ENCODE measurements at places on chromosomes 5 and 9.

DNA sequence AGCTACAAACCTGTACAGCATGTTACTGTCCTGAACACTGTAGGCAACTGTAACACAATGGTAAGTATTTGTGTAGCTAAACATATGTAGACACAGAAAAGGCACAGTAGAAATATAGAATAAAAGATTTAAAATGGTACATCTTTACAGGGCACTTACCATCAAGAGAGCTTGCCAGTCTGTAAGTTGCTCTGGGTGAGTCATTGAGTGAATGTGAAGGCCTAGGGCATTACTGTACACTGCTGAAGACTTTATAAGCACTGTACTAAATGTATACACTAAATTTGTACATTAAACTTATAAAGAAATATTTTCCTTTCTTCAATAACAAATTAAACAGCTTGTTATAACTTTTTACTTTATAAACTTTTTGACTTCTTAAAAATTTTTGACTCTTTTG is 20.5 kb downstream of the ADRB2 start:
- DNase-seq: no peak

DNA sequence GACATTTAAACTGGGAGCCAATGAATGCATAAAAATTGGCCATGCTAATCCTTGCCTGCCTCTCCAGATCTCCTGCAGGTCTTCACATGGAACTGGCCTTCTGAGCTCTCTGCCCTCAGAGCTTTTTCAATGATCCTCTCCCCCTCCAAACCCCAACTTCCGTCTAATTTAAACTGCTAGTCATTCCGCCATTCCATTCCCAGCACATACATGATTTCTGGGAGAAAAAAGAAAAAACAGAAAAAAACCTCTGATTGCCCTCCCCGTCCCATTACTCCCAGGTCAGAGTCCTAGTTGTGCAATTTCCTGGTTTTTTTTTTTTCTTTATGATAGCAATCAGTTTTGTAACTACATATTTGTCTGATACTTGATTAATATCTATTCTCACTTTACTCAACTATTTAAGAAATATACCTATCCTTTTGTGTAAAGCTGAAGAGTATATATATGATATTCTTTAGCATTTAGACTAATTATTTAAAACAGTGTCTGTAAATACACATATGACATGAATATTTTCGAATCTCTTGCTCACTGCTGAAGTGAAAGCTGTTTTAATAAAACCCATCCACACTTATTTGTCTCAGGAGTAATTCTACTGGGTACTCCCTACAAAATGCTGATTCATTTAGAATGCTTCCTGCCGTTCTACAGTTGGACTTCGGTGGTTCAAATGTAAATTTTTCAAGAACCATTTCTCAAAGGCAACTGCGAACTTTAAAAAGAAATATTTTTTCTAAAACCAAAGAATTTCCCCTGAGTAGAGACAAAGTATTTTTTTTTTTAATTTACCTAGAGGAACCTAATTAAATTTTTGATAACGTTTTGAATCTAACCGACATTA is 1.6 kb downstream of the HINT1 start:
- DNase-seq: no peak

- DNase-seq: peak; percentile 74
These were observed 8.4 kb upstream of the CERCAM start for GRCh38 chr9:128412120-128412790.

DNA sequence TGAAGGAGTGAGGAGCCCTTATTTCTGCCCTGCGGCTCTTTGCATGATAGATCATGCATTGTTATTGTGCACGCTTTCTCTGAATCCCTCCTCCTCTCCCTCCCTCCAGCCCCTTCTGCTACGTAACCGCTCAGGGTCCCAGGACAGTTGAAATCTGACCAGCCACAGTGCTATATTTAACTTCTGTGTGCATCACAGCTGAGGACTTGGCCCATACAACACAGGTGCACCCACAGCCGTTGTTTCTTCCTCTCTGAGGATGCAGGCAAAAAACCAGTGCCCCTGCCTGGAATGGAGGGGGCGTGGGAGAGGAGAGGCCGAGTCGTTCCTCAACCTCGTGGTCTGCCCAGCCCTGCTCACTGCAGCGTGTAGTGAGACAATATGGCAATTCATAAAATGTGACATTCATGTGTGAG is 335.6 kb upstream of the CLINT1 start:
- no peak for DNase-seq

DNA sequence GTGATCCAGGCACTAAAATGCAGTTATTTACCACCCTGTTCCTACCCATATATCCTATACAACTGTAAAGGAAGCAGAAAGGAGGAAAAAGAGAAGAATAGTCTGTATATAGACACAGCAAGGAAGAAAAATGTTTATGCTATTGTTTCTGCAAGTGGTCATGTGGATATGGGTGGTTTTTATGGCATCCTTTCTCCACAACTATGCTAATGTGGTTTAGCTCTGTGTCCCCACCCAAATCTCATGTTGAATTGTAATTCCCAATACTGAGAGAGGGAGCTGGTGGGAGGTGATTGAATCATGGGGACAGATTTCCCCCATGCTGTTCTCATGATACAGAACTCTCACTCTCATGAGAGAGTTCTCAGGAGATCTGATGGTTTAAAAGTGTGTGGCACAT is 439.8 kb downstream of the ZSWIM6 start:
- DNase-seq: no peak

- no peak for DNase-seq
These were observed 352.6 kb upstream of the TARS1 start for GRCh38 chr5:33088176-33088575.

DNA sequence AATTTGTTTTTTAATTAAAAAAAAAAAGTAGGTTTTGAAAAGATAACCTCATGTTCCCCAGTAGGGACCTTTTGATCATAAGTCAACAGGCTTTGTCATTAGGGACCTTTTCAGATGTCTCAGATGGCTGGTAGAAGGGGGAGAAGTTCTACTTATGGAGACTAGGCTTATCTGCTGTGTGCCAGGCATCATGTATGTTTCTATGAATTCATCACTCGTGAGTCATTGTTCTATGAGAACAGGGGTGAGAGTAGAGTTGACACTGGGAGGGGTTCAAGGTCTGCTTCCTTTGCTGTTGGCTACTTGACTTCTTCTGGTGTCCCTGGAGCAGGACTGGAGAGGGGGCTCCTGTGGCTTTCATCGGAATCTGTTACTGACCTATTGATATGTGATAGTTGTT is 138.8 kb downstream of the KDM4C start:
- no peak for DNase-seq

- no peak for DNase-seq
These were observed 113.0 kb downstream of the PAM start for GRCh38 chr5:102867992-102868662.

- DNase-seq: peak; percentile 51
These were observed 80.0 kb upstream of the TGFBR1 start for GRCh38 chr9:99024959-99025358.

DNA sequence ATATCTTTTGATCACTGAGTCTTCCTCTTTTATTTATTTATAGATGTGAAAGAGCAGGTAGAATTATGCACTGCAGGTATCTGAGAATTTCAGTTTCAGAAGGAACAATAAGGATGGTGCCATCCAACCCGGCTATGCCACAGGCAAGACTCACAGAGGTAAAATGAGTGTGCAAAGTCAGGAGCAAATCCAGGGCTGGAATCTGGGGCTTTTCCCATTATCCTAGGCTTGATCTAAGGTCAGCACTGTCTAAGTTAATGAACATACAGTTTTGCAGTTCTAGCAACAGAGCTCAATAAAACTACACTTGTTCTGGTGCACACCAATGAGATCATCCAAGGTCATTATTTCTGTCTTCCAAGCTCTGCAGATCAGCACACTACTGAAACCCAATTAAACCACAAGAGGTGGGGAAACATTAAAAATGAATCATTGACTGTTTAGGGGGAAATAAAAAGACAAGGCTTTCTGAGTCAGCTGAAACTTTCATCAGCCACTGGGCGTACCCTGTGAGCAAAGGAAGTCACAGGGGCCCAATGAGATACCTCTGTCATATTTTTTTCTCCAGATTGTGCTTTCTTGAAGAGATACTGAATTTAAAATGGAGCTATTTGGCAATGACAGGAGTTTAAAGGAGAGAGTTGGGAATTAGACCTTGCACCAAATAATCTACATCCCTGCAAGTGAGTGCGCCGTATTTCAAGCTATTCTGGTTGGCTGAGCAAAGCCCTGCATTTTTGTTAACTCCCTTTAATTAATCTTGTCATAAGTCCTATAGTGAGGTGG is 662.2 kb upstream of the ZNF608 start:
- DNase-seq: no peak

- DNase-seq: no peak
These were observed 36.9 kb upstream of the ANKRD55 start for GRCh38 chr5:56270058-56270457.

- no peak for DNase-seq
These were observed 9.1 kb upstream of the AK3 start for GRCh38 chr9:4750023-4750673.

DNA sequence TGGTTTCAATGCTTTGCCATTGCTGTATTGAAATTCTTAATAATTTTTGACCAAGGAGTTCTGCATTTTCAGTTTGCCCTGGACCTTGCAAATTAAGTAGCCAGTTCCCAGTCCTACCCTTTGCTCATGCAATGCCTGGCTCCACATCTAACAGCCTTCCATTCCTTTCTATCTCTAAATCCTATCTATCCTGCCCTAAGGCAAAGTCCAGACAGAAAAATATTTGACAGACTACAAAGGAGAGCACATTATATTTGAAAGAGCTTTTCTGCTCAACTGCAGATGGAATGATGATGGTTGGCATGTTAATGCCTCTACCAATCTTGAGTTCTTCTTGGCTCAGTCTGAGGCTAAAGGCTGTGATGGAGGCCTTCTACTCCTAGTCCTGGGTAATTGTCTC is 15.5 kb downstream of the SLC22A4 start:
- DNase-seq: no peak

- peak; percentile 80 for DNase-seq
These were observed 18.0 kb downstream of the MGAT1 start for GRCh38 chr5:180784497-180785097.

DNA sequence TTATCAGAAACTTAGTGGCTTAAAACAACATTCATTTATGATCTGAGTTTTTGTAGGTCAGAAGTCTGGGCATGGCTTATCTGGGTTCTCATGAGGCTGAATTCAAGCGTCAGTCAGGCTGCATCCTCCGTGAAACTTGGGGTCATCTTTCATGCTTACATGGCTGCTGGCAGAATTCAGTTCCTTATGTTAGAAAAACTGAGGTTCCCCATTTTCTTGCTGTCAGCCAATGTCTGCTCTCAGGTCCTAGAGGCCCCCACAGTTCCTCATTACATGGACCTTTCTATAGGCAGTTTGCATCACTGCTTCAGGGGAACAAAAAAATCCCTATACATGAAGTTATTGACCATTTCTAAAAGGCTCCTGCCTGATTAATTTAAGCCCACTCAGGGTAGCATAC is 83.8 kb upstream of the NMUR2 start:
- no peak for DNase-seq

- no peak for DNase-seq
These were observed 130.9 kb downstream of the CCDC192 start for GRCh38 chr5:127834094-127834531.

GRCh38 chr9:82930116-82930515 is 132.8 kb downstream of the RASEF start:
- no peak for DNase-seq

GRCh38 chr9:127915801-127916719 is 781 bp downstream of the ST6GALNAC4 start:
- DNase-seq: peak; percentile 79

GRCh38 chr5:163094492-163095180 is 342.8 kb upstream of the CCNG1 start:
- no peak for DNase-seq

DNA sequence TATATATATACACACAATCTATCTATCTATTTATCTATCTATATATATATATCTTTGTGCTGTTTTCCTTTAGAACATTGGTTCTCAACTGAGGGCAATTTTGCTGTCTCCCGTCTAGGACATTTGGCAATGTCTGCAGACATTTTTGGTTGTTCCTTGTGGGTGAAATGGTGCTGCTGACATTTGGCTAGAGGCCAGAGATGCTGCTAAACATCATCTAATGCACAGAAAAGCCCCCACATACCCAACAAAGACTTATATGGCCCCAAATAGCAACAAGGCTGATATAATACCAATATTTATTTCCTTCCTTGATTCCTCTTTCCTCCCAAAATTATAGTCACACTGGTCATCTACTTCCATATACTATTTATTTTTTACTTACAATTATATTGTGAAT is 197.5 kb downstream of the TRPM3 start:
- DNase-seq: no peak

All from activated CD8-positive, alpha-beta memory T cell treated with anti-CD3 and anti-CD28 coated beads for 24 hours (primary cell).